Stimulated activated CD8-positive, alpha-beta memory T cell treated with anti-CD3 and anti-CD28 coated beads, Interleukin-4, amount 100 ng/mL, for 4 hours (primary cell): ENCODE measurements at places on chromosomes 7 and 10.

DNA sequence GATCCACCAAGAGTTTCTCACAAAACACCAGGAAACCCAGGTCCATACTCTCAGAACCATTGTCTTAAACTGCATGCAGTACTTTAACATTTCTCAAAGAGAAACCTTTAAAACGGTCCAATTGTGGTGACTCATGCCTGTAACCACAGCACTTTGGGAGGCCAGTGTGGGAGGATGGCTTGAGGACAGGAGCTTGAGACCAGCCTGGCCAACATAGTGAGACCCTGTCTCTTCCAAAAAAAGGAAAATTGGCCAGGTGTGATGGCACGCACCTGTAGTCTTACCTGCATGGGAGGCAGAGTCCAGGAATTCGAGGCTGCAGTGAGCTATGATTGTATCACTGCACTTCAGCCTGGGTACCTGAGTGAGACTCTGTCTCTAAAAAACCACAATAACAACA, 97.5 kb upstream of the OIT3 start:
- no peak for DNase-seq

DNA sequence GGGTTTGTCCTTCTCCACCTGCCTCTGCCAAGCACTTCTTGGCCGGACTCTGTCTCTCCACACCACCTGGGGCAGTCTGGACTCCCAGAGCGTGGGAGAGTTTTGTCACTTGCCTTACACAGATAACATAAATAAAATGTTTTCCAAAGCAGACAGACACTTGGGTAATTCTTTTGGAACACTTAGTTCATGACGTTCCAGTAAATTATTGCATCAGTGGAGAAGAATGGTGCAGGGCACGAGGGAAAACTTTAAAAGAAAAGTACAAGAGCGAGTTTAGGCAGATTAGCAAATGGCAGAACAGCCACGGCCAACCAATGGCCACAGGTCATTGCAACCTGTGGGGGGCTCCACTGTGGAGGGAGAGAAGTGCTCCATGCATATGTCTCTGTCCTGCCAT, 170.6 kb upstream of the GRB10 start:
- DNase-seq = no peak

- no peak for DNase-seq
Observed at GRCh38 chr10:43861966-43862751, 213.5 kb upstream of the ZNF32 start.

DNA sequence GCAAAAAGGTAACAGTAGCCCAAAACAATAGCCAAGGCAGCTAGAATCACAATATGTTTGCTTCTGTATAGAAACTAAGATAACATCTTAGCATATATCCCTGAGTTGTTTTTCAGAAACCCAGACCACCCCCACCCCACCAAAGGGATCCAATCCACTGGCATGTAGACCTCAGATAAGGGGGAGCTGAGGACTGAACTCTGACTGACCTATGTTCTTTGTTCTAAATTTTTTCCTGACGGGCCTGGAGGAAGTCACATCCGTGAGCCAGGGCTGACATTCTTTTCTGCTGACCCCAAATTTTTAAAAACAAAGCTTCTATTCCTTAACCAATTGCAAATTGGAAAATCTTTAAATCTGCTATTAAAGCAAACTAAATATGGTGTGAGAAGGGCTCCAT, 493.9 kb upstream of the IGFBP3 start:
- DNase-seq = no peak

DNA sequence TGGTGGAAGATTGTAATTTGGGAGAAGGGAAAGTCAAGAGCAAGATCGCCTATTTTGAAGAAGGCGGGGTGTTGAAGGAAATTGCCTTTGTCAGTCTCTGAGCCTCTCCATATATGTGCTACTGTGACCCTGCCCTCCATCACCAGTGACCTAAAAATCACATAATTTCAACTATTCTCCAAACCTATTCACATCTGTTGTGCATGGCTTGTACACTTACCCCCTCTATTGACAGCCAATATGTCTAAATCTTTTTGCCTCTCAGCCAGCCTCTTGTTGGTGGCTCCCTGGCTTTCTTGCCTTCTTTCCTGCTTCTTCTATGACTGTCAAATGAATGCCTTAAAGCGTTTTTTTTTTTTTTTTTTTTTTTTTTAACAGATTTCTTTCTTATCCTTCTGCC, 295.6 kb downstream of the AUTS2 start:
- DNase-seq = no peak

DNA sequence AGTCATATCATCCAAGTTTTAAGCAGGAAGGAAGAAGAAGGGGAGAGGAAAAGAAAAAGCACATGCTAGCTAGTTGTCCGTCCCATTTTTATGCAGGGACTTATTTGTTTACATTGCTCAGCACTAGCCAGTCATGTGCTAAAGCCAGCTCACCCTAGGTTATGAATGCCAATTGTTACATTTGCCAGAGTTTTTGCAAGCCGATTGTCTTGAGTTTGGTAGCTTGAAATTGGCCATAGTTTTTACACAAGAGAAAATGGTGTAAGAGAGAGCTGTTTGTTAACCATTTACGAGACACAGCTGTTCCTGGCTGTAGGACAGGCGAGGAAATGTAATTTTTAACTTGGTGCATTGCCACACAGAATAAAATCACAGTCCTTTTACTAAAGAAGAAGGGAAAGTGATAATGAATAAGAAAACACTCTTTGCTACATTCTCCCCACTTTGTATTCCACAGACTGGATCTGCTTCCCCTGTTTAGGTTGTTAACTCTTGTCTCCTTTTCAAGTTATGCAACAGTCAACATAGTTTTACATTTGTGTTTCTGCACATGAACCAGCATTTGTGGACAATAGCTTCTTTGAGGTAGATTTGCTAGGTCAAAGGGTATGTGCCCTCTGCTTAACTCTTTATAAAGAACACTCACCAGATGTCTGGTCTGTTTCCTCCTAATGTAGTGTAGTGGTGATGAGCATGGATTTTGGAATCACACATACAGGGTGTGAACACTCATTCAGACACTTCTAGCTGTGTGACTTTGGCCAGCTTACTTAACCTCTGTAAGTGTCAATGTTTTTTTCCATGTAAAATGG, 357.2 kb downstream of the LRMDA start:
- DNase-seq = no peak

- DNase-seq = no peak
Observed at GRCh38 chr7:150358988-150359621, 9.5 kb upstream of the REPIN1 start.

GRCh38 chr7:135160098-135160857, 10.2 kb downstream of the CYREN start:
- DNase-seq = no peak
